ENCODE measurements at places on chromosomes 11 and 22.
A peak's percentile ranks its signal among the peaks of the same experiment; 100 is the strongest.

- no peak for DNase-seq
These were observed 21.2 kb upstream of the TP53AIP1 start for GRCh38 chr11:128963744-128964325.

GRCh38 chr11:96090711-96091110 lies 166.8 kb upstream of the MTMR2 start:
- no peak for DNase-seq

DNA sequence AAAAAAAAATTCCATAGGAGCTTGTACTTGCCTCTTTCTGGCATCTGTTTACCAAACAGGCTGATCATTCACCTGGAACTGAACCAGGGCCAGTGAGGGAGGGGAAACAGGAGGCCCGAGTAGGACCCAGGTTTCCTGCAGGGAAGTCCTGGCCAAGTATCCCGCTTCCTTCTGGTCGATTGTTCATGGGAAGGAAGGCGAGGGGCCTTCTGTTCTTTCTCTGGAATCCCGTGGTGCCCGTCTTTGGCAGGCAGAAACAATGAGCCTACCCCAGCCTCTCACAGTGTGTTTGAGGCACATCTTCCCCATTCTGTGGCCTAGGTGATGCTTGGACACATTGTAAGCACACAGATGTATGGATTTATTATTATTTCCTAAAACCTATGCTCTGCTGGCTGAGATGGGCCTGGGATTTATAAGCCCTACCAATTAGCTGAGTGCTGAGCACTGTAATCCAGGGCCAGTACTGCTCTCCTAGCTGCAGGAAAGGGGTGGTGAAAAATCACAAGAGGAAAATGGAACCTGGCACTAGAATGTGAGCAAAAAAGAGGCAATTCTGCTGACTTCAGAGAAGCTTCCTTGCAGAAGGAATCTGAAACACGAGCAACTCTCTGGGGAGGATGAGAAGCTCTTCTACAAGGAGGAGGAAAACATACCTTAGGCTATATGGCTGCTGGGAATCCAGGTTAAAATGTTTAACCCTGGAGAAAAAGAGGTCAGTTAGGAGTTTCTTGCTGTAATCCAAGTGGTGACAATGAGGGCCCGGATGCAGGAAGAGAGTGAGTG lies 53.5 kb downstream of the PRR5L start:
- DNase-seq, result no peak

DNA sequence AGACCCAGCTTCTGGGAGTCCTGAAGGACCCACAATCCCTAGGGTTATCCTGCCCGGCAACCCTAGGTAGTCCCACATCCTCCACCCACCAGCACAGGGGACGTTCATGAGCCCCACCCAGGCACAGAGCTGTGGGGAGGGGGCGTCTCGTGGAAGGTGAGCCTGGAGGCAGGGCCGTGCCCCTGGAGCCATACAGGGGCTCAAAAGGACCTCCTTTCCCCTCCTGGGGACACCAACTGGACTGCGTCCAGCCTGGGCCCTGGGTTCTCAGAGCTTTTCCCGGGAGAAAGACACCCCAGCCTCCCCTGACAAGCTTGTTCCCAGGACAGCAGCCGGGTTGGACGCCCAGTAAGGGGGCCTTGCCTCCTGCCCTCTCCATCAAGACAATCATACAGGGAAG lies 78.4 kb downstream of the BRD1 start:
- DNase-seq, result no peak

DNA sequence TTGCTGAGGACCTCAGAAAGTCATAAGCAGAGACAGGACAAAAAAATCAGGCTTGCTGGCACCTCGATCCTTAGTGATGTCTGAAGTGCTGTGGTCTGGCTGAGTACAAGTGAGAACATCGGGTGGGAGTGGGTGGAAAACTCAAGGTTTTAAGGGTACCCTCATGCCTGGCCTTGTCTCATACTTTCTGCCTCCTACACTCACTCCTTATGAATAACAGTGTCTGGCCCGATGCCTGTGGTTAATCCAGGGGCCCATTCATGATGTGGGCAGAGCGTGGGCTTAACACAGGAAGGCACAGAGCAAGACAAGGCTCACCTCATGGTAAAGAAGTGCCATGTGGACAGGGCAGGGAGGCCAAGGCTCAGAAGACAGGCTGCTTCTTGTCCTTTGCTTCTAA lies 11.0 kb upstream of the UCP3 start:
- DNase-seq, result no peak

- DNase-seq, result no peak
These were observed 11.9 kb downstream of the RBFOX2 start for GRCh38 chr22:36016684-36017083.

DNA sequence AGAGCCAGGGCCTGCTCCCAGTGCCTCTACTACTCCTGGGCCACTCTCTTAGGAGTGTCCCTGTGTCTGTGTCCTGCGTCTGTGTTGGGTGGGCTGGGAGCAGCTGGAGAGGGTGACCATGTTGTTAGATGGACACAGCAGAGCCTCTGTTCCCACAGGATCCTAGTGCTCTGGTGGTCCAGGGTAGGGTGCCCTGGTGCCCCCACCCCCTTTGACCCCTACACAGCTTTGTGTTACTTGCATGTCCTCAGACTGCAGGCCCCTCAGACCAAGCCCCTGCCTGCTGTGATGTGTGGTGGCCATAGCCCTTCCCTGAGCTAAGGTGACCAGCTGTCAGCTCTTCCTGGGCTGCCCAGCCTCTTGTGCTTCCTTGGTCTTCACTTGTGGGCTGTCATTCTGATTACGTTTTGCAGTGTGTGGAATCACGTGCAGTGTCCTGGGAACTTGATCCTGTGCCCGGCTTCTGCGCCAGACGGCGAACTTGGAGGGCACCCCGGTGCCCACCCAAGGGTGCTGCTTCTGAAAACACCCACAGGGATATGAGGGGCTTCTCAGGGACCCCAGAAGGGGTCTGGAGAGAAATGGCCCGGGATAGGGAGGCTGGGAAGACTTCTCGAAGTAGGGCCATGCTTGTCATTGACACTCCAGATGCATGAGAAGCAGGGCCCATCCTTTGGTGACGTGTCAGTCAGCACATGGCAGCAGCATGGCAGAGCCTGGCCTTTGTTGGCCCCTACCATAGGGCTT lies 1.5 kb downstream of the TANGO2 start:
- DNase-seq, result no peak

DNA sequence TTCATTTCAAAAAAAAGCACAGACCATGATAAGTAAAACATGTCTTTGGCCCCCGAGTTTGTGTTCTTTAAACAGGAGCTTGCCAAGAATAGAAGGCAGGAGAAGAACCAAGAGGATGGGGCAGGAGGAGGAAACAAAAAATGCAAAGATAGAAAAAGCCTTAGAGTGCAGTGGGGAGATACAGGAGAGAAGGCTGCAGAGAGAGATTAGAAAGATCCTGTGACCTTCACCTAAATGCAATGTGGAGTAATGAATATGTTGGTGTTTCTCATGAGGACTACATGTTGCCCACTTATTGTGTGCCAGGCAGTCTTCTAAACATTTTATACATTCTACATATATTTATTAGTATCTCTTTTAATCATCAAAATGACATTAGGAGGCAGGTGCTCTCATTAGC lies 2.3 kb upstream of the APLNR start:
- no peak for DNase-seq

- DNase-seq, result no peak
These were observed 12.3 kb upstream of the ASPHD2 start for GRCh38 chr22:26416670-26417276.

DNA sequence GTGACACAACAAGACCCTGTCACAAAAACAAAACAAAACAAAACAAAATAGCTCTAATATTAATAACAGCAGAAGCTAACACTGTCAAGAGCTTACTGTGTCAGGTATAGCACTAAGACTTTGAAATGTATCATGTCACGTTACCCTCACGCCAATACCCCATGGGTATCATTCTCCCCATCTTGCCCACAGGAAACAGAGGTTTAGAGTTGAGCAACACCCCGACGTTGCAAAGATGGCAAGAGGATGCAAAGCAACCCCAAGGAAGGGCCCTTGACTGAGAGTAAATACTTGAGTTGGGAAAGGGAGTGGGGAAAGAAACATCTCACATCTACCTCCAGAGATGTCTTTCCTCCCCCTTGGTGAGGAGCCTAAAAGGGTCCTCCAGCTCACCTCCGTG lies 366.8 kb downstream of the LARGE1 start:
- no peak for DNase-seq

DNA sequence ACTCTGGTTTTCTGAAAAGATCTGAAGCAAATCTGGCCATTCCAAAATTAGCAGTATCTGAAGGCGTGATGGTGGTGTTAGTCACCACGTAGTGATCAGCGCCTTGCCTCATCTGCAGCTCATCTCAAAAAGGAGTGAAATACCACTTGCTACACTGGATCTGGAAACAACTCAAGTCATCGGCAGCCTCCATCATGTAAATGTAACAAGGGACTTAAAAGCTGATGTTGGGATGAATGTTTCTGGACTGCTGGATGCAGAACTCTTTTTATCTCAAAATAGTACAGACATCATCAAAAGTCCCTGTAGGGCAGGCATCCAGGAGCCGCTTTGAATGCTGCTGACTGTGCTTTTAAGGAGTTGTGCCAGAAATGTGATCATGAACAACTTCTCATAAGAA lies 14.1 kb upstream of the APLP2 start:
- no peak for DNase-seq

GRCh38 chr11:27910186-27910931 lies 197.6 kb downstream of the KIF18A start:
- no peak for DNase-seq

- peak; percentile 73 for DNase-seq
These were observed 602 bp downstream of the EWSR1 start for GRCh38 chr22:29268511-29269229.

DNA sequence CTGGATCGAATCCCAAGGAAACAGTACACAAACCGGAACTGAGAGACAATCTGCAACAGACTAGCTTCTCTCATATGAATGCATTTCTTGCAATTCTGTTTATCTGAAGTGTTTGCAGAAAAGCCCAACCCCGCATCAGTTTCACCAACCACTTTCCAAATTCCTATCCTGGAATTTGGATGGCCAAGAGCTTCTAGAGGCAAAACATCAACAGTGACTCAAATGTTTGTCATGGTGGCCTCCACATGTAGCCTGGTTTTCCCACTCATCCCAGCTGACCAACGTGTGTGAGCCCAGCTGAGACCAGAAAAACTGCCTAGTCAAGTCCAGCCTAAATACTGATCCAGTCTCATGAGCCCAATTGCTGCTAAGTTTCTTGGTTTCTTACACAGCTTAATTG lies 8.3 kb upstream of the MIEF1 start:
- DNase-seq, result no peak

DNA sequence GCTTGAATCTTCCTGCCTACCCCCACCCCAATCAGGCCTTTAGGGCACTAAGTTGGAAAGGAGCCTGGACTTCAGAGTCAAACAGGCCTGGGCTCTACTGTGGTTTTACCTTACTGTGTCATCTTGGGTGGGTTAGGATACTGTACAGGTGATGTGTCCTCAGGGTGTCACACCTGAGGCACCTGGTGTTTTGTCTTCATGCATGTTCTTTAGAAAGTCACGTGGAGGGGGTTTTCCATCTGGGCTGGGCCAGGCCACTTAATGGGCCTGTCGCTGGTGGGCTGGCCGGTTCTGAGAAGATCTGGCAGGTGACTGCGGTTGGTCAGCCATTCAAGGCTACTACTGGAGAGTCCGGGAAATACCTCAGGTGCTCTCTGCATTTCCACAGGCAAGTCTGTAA lies 92.6 kb downstream of the SWAP70 start:
- DNase-seq, result no peak

DNA sequence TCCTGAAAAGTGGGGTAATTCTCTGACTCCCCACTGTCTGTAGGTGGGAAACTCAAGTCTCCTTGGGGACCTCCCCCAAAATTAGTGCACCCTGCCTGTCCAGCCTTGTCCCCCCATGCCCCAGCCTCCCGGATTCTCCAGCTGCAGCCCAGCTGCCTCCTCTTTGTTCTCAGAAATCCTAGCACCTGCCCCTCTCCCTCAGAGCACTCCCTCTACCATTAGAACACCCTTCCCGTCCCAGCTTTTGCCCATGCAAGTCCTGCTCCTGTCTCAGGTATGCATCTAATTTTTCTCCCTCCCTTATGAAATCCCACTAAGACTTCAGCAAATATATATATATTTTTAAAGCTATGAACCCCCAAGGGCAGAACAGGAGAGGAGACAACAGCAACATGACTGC lies 37.3 kb downstream of the LRFN4 start:
- DNase-seq, result no peak

DNA sequence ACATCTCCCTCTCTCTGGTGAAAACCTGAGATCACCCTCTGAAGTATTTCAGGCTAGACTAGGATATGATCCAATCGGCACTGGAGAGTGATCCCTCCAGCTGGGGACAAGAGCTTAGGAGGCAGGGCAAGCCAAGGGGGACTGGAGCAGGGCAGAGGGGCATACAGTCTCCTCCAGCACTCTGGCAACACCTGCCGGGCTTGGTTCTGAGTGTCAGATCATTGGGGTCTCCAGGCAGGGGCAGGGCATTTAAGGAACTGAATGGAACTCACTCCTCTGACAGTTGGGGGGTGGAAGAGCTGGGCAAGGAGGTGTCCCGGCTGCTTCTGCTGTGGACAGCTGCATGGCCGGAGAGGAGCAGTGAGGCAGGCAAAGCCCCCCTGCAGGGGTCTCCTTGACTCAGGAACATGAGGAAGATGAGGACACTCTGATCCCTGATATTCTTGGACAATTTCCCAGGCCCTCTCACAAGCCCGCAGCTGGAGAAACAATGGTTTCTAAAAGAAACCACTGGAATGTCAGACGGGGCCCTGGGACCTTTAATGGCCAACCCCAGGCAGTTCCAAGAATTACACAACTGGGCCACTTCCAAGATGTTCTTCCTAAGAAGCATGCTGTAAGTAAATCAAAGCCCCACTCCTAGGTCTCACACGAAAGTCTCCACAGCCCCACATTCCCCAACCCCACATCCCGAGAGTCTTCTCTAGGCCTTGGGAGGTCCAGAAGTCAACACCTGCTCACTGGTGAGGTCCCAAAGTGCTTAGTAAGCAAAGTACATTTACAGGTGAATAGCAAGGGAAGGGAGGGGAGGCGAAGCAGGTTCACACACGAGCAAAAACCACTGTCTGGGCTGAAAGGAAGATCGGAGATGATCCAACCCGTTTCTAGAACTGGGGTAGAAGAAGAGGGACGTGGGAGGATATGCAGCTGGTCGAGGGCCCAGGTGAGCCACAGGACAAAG lies 1.2 kb upstream of the CCDC86 start:
- peak; percentile 31 for DNase-seq

GRCh38 chr11:61484541-61484940 lies 24.0 kb upstream of the LRRC10B start:
- DNase-seq, result no peak
